ENCODE measurements at places on chromosomes 4 and X.

GRCh38 chr4:37445023-37445422, 200.5 kb downstream of the NWD2 start:
- no peak for DNase-seq

DNA sequence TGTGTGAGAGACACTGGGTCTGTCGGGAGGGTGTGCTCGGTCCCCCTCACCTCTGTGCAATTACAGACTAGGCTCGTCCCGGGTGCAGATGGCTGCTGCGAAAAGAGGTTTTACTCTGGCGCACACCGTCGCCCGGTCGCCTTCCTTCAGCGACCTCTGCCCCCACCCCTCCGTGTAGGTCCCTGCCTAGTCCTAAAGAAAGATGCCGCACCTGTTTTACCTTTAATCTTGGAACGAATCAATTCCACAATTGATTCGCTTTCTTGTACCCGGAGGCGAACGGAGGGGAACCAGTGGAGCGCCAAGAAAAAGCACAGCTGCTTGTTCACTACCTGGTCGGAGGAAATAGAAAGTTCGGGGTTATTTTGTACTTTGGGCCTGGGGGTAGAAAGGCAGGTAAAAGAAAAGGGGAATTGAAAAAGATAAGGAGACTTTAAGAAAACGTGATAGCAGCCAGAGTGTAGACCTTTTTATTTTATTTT, 1.2 kb downstream of the NPNT start:
- DNase-seq, result no peak

- no peak for DNase-seq
These were observed 81.0 kb upstream of the KLF3 start for GRCh38 chr4:38582889-38583470.

GRCh38 chr4:129900430-129900953, 804.5 kb downstream of the C4orf33 start:
- DNase-seq, result no peak

DNA sequence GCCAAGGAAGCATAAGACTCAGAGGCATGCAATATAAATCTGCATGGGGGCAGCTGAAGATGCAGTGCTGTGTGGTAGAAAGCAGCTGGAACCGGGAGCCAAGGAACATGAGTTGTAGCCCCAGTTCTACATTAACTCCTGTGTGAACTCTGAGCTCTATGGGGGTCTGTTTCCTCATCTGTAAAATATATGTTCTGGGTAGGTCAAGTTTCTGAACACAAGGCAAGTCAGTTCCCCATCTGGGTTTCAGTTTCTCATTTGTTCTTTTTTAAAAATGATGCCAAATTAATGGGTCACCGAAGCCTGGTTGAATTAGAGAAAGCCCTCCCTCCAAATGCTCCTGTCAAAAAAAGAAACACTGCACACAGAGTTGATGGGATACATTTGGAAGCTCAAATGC, 24.0 kb downstream of the UNC5C start:
- no peak for DNase-seq

DNA sequence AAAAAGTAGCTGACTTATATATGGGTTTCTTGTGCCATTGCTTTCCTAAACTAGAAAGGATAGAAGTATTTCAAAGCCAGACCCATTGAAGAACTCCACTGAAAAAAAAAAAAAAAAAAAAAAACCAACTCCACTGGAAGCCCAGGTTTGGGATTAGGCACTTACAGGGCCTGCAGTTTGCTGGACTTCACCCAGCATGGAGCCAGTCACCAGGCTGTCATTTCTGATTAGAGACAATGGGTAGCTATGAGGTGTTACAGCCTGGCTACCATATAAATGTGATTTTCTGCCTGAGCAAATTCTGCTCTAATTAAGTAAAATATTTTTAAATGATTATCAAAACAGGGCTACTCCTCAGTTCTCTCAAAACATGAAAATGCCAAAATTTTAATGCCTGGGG, 49.5 kb downstream of the HS6ST2 start:
- no peak for DNase-seq

DNA sequence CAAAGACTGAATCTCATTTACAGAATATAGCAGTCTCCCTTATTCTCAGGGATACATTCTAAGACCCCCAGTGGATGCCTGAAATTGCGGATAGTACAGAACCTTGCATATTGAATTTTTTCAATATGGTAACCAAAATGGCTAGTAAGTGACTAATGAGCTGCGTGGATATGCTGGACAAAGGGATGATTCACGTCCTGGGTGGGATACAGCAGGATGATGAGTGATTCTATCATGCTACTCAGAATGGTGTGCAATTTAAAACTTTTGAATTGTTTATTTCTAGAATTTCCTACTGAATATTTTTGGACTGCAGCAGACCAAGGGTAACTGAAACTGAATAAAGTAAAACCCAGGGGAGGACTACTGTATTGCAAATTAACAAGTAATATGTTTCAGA, 66.7 kb downstream of the STAG2 start:
- no peak for DNase-seq

DNA sequence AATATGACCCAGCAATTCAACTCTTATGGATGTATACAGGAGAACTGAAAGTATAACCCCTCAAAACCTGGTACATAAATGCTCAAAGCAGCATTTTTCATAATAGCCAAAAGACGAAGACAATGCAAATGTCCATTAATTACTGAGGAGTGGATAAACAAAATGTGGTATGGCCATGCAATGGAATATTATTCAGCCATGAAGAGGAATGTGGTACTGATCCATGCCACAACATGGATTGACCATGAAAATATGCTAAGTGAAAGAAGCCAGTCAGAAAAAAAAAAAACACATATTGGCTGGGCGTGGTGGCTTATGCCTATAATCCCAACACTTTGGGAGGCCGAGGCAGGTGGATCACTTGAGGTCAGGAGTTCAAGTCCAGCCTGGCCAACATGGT, 74.5 kb upstream of the PLS3 start:
- no peak for DNase-seq

DNA sequence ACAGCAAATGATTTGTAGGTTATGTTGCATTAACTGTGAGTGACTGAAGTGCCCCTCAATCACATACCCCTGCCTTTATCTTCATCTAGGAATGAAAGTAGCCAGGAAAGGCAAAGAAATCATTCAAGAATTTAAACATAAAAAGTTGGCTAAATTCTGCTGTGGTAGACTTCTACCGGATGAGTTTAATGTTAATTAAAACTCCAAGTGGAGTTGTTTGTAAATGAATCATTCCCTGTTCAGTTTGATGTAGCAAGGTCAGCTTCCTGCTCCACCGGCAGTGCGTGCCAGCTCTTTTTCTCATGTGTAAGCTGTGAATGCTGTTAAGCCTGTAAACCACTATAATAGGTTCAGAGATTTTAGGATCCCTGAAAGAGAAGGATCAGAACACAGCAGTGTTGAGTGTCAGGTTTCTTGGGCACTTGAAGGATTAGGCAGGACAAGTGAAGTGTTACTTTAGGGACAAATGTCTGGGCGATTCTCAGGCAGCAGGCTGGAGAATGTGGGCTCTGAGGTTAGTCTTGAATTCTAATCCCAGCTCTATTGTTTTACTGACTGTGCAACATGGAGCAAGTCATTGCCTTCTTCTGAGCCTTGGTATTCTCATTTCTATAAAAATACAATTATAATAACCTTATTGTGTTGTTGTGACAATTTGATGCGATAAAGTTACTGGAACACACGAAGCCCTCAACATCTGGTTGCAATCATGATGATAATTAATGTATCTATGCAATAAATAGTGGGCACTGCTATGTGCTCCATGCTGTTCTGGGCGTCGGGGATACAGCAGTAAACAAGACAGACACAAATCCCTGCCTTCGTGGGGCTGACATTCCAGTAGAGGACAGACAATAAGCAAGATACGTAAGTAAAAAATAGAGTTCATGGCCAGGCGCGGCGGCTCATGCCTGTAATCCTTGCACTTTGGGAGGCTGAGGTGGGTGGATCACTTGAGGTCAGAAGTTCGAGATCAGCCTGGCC, 112.0 kb downstream of the SHROOM3 start:
- no peak for DNase-seq

DNA sequence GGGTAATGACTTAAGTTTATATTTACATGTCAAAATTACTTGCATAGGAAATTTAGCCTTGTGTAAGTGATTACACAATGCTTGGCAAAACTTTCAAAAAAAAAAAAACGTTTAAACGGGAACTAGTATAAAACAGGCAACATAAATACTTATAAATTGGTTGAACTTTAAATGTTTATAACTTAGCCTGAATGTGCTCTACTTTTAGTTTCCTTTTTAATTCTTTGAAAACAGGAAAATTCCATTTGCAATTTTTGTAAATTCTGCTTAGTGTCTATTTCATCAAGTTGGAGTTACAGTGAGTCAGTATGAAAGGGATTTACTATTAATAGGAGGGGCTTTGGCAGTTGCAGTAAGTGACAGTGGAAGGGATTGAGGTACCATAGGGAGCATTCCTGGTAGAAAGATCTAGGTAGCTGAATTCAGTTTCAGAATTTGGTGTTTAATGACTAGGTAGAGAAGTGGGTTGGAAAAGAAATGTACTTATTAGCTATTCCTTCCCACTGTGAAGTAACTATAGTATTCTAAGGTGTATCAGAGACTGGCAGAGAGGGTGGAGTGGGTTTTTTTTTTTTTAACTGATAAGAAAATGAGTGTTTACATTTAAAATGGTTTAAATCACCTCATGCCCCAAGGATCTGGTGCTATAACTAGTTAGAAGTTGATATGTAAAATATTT, 2.8 kb downstream of the STAG2 start:
- no peak for DNase-seq

DNA sequence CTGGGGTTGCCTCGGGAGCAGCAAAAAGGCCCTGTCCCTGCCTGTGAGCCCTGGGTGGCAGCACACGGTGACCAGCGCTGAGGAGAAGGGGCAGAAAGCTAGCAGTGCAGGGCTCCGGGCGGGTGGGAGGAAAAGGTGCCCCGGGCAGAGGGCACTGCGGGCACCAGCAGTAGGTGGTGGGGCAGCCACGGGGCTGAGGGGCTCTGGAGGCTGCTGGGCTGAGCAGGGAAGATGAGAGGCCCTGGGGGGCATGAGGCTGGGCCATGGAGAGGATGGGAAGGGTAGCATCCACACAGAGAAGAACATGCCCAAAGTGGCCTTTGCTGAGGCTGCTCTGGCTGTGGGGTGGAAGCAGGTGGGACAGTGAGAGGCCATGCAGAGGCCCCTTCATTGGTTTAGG, 67.5 kb upstream of the NKX1-1 start:
- DNase-seq, result no peak

- DNase-seq, result peak; percentile 25
These were observed 743 bp downstream of the ANTXR2 start for GRCh38 chr4:80072228-80072743.

GRCh38 chr4:68905598-68905938, 46.0 kb downstream of the UGT2A3 start:
- DNase-seq, result no peak

DNA sequence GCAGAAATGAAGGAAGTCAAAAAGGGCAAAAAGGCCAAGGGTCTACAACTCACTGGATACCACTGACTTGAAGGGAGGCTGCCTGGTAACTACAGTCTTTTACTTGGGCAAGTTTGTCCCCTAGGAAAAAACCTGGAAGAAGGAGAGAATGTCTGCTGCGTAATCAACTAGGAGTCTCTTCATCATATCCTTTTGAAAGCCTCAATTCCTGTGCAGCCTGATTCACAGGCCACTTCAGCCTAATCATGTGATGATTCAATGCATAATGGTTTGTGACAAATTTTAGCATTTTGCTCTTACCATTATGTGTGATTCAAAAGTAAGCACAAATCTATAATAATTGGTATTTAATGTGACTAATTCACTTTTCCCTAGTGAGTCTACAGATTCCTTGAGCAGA, 273.6 kb downstream of the FRMPD4 start:
- DNase-seq, result no peak

- DNase-seq, result peak; percentile 47
These were observed 487 bp downstream of the HMGB2 start for GRCh38 chr4:173333658-173334084.

- no peak for DNase-seq
These were observed 91.4 kb downstream of the DCTD start for GRCh38 chr4:182825786-182826185.

DNA sequence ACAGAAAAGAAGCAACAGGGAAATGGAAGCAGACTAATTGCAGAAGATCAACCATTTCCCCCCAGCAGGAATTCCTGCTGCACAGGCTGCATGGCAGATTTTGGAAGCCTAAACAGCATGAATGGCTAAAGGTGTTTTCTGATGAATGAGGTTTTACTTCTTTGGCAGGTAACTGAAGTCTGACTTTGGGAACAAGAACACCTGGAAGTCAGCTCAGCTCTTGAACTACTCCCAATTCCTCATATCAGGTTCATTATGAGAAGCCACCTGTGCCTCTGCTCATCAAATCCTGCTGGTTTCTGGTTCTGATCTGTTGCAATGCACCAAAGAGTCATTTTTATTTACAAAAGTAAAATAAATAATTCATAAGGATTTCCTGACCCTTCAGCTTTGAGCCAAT, 139.0 kb downstream of the COL25A1 start:
- DNase-seq, result no peak

DNA sequence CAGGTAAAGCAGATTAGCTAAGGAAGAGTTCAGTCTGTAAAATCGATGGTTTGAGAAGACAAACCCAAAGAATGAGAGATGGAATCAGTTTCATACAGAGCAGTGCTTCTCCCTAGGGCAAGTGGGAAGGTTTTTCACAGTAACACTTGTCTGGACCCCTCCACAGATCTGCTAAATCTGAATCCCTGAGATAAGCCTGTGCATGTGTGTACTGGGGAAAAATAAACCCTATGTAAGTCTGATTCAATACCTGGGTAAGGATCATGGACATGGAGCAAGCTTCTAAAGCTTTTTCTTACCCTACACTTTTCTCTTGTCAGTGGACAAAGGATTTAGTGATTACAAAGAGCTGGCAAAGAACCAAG, 13.6 kb downstream of the ELOVL6 start:
- no peak for DNase-seq

GRCh38 chr4:38050560-38051350, 90.6 kb downstream of the PTTG2 start:
- no peak for DNase-seq

DNA sequence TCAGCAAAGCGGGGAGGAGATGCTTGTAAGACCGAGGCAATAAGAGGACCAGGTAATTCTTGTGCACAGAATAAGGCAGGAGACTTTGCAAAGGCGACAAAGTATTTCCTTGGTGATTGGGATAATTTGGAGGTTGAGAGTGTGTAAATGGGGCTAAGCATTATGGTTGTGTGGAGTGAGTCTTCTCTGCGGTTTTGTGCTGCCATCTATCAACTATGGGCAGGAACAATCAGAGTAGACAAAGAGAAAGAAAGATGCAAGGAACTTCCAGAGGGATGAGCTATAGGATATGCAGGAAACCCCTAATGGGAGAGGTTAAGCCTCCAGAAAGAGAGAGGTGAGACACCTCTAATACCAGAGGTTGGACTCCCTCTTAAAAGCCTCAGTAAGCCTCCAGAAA, 339.8 kb downstream of the PAPSS1 start:
- DNase-seq, result no peak

DNA sequence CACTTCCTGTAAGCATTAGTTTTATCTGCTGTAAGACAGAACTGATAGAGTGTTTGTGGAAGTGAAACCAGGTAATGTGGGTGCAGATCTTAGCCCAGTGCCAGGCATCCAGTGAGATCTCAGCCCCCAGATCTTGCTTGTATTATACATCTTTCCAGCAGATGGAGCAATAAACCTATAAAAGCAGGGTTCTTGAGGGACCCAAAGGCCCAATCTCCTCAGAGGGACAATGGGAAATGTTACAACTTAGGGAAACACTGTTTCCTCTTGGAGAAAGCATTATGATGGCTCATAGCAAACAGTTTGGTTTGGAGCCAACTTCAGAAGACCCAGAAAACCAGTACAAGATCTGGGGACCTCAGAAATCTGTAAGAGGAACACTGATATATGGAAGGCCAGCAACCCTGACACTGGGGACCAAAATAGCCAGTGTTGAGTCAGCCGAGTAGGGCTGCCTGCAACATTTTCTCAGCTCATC, 206.3 kb downstream of the SLC7A11 start:
- DNase-seq, result no peak

- DNase-seq, result no peak
These were observed 133.8 kb downstream of the CPZ start for GRCh38 chr4:8726344-8726851.

All from head of caudate nucleus (tissue), 42 donors.